ENCODE measurements at places on chromosomes 3 and 15. TPM values are rescaled to one million over a fixed set of nuclear protein-coding genes. Genes with fewer than 3 reads are reported as not detected.

GABRG3 gene
- not detected for total RNA-seq

DNA sequence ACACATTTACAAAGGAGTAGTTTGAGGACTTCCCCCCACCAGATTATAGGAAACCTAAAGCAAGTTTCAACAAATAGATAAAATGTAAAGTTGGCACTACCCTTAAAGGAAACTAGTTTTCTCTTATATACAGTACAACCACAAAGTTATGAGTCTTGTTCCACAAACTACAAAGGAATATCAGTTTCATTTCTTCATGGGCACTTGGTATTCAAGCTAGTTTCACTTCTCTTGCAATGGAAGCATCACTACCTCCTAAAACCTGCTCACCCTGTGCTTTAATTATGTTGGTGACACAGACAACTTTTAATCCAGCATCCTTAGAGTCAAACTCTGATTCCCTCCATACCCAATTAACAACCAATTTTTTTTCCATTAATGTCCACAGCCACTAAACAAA lies 707.0 kb downstream of the ROBO2 start:
- H3K27me3 ChIP-seq, result no peaks in the 10 kb centered on the region
- DNase-seq, result peak; percentile 60
- peaks cover 15% of the 10 kb centered on the region for H3K4me1 ChIP-seq
- H3K36me3 ChIP-seq, result no peaks in the 10 kb centered on the region
- no peak overlapping the region for H3K4me3 ChIP-seq

DNA sequence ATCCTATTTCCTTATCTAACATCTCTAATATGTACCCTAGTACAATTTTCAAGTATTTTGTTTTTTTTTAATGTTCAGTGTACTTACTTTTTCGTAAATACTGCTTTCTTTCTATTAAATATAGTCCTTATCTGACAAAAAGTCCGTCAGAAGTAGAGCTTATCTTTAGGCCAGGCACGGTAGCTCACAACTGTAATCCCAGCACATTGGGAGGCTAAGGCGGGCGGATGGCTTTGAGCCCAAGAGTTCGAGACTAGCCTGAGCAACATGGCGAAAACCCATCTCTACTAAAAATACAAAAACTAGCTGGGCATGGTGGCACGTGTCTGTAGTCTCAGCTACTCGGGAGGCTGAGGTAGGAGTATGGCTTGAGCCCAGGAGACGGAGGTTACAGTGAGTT lies 41.1 kb downstream of the USP3 start:
- peaks cover 15% of the 10 kb centered on the region for H3K4me1 ChIP-seq
- no peak for DNase-seq
- H3K27me3 ChIP-seq, result no peaks in the 10 kb centered on the region
- no peak overlapping the region for H3K27ac ChIP-seq

DNA sequence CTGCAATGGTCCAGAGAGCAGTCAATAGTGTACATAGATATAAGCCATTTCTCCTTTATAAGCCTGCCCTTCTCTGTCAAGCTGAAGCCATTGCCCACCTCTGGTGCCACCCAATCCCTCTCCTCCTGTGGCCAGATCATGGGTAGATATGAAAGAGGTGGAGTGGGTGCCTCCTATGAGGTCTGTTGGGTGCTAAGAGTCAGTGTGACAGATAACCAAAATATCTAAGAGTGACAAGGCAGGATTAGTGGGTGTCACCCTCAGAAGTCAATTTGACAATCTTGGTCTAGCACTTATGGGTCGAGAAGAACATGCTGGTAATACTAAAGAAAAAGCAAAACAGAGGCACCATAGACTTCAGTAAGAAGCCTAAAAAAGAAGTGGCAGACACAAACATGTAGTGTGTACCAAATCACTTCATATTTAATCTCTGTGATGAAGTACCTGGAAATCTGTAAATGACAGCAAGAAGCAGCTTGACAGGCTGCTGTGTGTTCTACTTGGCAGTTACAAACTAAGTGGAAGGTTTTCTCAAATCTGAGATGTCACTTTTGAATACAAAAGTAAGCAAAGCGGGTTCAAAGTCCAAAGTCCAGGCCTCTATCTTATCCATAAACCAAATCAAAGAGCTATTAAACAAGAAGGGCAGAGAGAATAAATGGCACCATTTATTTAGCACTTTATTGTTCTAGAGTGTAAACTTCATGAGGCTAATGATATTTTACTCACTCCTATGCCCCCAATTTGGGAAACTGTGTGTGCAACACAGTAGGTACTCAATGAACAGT lies 118.9 kb upstream of the EOMES start:
- H3K4me3 ChIP-seq, result no peak overlapping the region
- no peaks in the 10 kb centered on the region for H3K27me3 ChIP-seq
- no peaks in the 10 kb centered on the region for H3K36me3 ChIP-seq
- no peaks in the 10 kb centered on the region for H3K4me1 ChIP-seq

DNA sequence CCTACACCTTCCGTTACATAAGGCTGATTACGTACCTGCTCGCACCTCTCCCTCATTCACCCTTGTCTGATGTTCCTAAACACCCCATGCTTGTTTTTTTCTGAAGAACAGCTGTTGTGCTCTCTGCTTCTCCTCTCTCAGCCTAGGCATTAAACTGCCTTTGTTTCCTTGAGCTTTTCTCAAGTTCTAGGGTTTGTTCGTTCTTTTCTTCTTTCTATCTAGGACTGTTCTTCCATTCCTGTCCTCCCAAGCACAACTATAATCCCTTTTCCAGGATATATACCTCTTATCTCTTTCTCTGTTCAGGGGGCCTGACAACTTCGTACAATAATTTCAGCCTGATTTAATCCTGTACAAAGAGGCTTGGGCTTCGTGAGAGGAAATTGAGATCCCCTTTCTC lies 11.4 kb downstream of the SYN2 start:
- no peaks in the 10 kb centered on the region for H3K36me3 ChIP-seq
- no peak for DNase-seq
- H3K27ac ChIP-seq, result no peak overlapping the region
- H3K4me1 ChIP-seq, result no peaks in the 10 kb centered on the region

DNA sequence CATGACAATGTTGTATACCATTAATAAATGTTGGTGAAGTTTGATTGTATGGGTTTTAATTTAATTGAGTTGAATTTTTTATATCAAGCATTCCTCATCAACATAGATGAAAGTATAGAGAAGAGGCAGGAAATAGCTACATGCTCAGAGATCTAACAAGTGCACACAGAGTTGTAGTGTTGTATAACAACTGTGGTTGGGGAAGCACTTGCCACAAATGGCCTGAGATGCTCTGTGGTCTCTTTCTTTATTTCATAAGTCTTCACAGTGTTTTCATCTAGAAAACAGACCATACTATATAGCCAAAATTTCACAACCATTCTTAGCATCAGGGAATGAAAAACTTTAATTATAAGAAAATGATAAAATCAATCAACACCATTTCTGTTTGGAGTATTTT lies 682.6 kb upstream of the NECTIN3 start:
- no peak for DNase-seq
- H3K27ac ChIP-seq, result no peak overlapping the region
- no peaks in the 10 kb centered on the region for H3K27me3 ChIP-seq
- H3K36me3 ChIP-seq, result no peaks in the 10 kb centered on the region
- no peak overlapping the region for H3K4me3 ChIP-seq

PRKCD gene
- 22.7 TPM for total RNA-seq

FNDC3B gene
- 2.6 TPM for total RNA-seq

SCN11A gene
- 0.07 TPM for total RNA-seq

DNA sequence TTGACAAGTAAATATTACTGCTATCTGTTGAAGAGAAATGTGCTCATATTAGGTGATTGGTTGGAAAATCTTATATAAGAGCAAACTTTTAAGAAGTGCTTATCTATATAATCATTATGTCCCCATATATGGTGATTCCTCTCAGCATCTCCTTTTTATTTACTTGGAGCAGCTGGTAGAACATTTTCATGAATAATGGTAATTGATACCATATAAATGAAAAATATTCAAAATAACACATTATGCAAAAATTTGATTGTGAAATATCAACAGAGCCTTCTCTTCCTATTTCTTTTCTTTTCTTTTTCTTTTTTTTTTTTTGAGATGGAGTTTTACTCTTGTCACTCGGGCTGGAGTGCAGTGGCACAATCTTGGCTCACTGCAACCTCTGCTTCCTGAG lies 56.2 kb downstream of the ROBO2 start:
- H3K4me1 ChIP-seq, result no peaks in the 10 kb centered on the region
- H3K27ac ChIP-seq, result no peak overlapping the region
- H3K27me3 ChIP-seq, result no peaks in the 10 kb centered on the region
- no peak for DNase-seq
- H3K36me3 ChIP-seq, result no peaks in the 10 kb centered on the region
- H3K4me3 ChIP-seq, result no peak overlapping the region

GRCh38 chr3:66606868-66607267 lies 106.0 kb upstream of the LRIG1 start:
- no peak overlapping the region for H3K27ac ChIP-seq
- no peak overlapping the region for H3K4me3 ChIP-seq
- H3K36me3 ChIP-seq, result no peaks in the 10 kb centered on the region

Data from Karpas-422 (cell line).